HEK293T (cell line): ENCODE measurements at places on chromosomes 3 and 15.

DNA sequence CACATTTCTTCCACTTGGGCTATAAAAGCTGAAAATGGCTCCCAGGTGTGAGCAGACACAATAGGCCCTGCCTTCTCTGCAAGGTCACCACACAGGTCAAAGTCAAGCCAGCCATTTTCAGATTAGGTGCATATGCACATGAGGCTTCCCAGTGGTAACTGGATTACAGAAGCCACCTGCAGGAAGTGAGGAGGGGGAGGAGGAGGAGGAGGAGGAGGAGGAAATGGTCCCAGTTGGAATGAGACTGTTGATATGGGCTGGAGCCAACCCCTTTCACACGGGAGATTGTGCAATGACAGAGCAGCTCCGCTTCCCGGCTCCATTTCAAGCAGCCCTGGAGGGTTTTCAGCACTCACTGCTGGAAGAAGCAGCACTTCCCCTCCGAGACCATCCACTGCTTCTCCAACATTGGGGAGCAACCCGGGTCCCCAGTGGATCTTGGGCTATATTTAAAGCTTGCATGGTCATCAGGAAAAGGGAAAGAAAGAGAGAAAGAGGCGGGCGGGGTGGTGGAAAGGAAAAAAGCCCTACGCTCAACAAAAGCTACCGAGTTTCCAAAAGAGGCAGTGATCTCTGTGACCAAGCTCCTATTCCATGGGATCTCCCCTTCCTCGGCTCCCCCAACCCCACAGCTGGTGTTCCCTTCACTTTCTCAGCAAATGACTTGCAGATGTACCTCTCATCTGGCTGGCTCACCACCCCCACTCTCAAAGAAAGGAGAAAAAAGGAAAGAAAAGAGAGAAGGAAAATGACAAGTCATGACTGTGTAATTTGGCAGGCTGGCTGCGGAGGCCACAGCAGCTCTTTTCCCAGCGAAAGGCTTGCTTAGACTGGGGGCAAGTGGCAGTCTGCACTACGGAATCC lies 58.3 kb downstream of the LRIG1 start:
- no peak for DNase-seq

DNA sequence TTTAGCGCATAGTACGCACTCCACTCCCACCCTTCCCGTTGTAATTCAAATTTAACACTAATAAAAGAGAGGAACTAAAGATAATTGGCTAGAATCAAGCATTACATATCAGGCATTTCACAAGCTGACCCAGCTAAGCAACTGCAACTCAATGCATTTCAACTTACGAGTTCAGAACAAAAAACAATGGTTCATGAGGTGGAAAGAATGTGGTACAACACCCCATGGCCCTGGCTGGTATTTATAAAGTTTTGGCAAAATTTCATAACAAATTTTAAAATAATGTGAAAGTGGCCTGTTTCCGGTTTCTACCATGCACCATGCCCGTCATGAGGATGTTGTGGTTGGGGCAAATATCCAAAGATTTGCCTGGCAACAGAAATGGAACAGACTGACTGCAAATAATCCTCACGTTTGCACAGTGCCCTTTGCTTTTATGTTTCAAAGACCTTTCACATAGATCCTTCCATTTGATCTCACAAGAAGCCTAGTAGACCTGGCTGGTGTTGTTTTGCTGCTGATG lies 455.3 kb upstream of the NR2F2 start:
- no peak for DNase-seq

GRCh38 chr3:197404030-197404429 lies 105.6 kb upstream of the DLG1 start:
- no peak for DNase-seq

DNA sequence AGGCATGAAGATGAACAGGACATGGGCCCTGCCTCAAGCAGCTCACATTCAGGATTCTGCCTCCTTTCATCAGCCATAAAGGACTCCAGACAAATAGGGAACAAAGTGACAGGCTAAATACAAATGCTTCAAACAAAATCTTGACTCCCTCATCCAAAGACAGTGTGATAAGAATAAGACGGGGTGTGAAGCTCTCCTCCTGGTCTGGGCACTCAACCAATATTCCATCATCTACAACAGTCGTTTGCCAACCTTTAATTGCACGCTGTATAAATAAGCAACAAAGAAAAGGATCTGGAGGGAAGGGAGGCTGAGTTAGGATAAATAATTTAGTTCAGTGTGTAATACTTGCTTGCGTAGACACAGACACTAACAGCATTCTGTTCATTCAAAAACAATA lies 5.4 kb downstream of the CCDC54 start:
- no peak for DNase-seq

DNA sequence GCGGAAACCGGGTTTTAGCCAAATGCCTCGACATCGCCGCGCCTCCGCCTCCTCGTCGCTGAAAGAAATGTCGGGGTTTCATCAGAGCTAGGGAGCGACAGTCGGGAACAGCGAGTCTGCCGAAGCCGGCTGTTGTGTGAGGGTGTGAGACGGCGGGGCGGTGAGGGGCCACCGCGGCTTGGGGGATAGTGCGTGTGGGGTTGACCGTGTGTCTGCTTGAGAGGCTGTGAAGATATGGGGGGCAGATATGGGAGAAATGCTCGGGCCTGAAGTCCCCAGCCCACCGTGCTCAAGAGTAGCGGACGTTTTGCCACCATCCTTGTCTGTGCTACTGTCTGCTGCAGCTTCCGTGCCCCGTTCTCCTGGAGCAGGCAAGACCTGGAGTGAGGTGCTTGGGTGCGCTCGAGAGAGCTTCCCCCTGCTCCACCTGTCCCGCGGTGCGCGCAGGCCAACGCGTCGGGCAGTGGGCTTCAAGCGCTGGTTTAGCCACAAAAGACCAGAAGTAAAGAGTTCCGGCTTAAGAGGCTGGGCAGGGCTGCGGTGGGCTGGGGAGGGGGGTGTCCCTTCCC lies 716 bp upstream of the ISLR2 start:
- DNase-seq, result no peak

GRCh38 chr3:31408720-31409119 lies 124.0 kb upstream of the STT3B start:
- DNase-seq, result no peak

DNA sequence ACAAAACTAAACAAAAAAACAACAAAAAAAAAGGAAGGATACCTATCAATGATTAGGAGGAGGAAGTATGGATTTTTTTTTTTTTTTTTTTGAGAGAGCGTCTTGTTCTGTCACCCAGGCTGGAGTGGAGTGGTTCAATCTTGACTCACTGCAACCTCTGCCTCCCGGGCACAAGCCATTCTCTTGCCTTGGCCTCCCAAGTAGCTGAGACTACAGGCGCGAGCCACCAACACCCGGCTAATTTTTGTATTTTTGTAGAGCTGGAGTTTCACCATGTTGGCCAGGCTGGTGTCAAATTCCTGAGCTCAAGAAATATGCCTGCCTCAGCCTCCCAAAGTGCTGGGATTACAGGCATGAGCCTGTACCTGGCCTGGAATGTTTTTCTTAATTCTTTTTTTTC lies 195.8 kb downstream of the CBLB start:
- DNase-seq, result no peak

DNA sequence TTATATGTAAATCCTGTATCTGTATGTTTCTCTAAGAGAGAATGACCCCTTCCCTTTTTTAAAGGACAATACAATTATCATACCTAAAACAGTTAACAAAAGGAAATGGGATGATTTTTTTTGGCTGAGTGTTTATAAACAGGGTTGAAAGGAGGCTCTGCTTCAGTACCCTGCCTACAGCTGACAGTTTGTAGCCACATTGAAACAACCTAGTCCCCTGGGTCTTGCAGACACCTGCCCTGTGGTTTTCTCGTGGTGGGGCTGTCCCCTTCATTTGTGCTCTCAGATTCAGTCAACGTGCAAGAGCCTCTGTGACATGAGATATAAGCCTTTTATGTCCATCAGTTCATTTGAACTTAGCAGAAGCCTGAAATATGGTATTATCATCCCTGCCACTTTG lies 2.3 kb upstream of the HMCES start:
- DNase-seq, result no peak

GRCh38 chr3:160470181-160470580 lies 20.6 kb upstream of the TRIM59 start:
- DNase-seq, result no peak

DNA sequence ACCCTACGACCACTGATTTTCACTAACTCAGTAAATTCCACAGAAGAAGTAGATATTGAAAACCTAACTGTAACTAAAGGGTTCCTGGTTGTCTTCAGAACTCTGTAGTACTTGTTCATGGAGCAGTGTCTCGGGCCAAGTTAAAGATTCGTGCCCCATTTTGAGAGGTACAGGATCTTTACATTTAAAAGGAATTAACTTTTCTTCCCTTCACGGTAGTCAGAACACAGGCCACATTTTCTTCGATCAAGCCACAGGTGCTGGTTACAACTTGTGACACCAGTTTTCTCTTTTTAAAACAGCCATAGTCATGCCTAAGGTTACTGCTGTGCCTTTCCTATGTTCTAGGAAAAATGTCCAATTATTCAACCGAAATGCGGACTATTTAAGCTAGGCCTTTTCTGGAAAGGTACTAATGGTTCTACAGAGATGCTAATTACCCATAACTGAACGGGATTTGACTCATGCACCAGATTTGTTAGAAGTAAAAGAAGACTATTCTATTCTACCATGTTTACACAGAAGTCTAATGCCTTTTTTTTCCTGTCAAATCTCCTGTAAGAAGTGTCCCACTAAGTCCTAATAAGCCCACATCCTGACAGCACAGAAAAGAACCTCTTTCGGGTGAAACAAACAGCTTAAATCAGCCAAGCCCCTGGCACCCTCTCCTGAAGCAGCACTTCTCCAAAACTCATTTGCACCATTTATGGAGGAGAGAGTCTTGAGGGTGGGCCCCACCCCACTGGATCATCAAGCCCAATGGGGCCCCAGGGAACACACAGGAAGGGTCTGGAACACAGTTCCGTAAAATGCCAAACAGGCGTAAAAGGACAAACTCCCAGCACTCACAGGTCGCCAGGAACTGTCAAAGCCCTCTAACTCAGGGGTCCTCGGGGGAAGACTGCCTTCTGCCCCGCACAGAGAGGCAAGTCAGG lies 1.9 kb downstream of the LRIG1 start:
- DNase-seq, result no peak

DNA sequence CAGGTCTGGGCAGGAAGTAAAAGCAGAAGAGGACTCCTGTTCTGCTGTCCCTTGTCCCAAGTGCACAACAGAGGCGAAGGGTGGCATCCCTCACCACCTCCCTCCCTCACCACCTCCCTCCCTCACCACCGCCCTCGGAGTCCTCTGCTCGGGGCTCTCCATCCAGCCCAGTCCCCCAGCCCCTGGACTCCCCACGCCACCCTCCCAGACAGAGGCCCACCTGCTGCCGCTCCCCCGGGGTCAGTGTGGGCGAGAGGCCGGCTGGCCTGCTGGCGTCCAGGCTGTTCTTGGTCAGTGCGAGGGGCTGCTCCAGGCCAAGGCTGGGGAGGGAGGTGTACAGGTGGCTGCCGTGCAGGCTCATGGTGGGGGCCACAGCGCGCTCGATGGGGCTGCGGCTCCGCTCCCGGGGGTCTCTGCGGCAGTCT lies 79.1 kb downstream of the VGLL4 start:
- no peak for DNase-seq

DNA sequence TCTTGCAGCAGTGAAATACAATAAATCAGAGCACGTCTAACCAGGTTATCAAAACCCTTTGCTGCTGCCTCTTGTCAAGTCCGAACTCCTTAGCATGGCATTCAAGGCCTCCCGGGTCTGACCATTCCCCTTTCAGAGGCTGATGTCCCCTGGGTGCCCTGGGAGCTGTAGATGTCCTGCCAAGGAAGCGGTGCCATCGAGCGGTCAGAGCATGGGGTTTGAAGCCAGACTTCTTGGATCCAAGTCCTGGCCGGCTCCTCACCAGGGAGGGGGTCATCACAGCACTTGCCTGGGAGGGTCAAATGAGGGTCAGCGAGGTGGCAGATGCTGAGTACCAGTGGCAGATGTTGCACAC lies 496 bp downstream of the TF start:
- DNase-seq, result no peak

GRCh38 chr3:65915477-65915876 lies 123.2 kb downstream of the MAGI1 start:
- no peak for DNase-seq

- DNase-seq, result no peak
These were observed 33.7 kb downstream of the UQCC5 start for GRCh38 chr3:52570076-52570475.
